ENCODE measurements at places on chromosomes 11 and 22. TPM values are rescaled to one million over a fixed set of nuclear protein-coding genes. Genes with fewer than 3 reads are reported as not detected.

GRCh38 chr11:102610200-102610599 is 14.9 kb downstream of the MMP20 start:
- DNase-seq: no peak

- no peak for DNase-seq
These were observed 64.6 kb downstream of the FLRT1 start for GRCh38 chr11:64100360-64100759.

- DNase-seq: no peak
These were observed 997 bp upstream of the CDHR5 start for GRCh38 chr11:625636-626268.

DNA sequence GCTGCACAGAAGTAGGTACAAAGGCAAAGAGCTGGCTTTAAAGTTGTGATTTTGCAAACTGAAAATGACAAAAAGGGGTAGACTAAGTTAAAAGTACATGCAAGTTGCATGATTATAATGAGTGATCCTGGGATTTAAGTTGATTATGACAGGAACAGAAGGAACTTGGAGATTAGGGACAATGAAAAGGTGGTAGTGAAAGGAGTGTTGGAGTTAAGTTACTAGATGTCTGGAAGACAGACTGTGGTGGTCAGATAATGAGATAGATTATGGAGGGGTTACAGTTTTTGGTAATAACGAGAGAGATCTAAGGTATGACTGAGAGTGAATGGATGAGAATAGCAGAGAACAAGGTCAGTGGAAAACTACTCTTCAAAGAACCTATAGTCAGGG is 7.7 kb upstream of the TMEM9B start:
- DNase-seq: no peak

- no peak for DNase-seq
These were observed 86.7 kb downstream of the C11orf58 start for GRCh38 chr11:16825101-16825500.

- DNase-seq: no peak
These were observed 25.1 kb upstream of the CAVIN3 start for GRCh38 chr11:6345366-6345765.

DNA sequence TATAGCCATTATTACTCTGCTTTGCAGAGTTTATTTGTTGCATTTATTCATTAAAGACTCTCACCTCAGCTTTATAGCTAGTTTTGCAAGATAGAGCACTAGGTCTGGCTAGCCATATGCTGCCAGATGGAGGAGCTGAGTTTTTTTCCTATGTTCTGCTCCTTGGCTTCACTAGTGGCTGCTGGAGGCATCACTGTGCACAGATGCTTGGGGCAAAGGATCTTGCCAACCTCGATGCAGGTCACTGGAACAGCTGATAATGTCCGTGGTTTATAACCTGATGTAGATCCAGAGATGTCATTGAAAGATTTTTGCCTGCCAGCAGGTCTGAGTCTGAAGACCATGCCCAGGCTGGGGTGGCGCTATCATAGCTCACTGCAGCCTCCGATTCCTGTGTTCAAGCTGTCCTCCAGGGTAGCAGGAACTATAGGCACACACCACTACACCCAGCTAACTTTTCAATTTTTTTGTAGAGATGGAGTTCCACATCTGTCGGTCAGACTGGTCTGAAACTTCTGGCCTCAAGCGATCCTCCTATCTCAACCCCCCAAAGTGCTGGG is 63.2 kb downstream of the PACS1 start:
- no peak for DNase-seq

DNA sequence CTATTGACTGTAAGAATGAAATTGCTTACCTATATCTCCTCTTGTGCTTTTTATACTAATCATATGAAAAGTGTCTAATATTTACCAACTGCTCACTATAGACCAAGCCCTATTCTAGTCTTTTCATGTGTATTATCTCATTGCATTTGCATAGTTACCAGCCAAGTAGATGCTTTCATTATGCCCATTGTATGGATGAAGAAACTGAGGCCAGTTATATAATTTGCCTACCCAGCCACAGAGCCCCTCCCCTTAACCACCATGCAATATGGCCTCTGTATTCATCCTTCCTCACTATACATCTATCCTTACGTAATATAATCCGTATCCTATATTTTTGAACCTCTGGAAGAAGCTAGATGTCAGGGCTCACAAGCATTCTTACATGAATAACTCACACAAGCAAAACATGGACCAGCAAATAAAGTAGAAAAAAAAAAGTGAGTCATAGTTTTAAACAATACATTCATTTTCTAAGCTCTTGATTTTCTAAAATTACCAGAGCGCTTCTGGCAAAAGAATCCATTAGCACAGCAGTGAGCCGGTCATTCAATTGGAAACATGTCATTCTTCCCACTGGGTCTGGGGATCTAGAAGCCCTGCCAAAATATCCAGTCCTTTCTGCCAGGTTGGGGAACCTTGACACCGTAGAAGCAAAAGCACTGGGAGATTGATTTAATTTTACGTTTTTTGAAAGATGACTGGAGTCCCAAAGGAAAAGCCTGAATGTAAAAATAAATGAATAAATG is 80.0 kb downstream of the C11orf91 start:
- no peak for DNase-seq

The PNPLA3 gene
- total RNA-seq: 0.13 TPM

DNA sequence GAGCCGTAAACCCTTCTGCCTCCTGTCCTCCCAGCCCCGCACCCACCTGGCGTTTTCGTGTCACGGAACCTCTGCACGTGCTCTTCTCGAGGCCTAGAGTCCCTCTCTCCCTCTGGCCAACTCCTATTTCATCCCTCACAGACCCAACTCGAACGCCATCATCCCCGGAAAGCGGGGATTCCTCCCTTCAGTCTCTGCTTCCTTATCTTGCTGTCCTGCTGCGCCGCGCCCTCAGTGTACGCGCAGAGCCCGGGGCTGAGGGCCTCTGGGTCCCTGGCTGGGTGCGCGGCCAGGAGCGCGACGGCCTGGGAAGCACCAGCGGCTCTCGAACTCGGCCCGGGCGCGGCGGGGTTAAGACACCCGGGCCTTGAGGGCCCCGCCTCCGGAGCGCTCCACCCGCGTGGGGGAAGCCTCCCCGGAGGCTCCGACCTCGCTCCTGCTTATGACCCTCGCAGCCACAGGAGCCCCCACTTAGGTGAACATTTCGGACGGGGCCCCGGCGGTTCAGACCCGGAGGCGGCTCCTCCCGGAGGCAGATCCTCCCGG is 398 bp upstream of the ATG16L2 start:
- DNase-seq: peak; percentile 86

DNA sequence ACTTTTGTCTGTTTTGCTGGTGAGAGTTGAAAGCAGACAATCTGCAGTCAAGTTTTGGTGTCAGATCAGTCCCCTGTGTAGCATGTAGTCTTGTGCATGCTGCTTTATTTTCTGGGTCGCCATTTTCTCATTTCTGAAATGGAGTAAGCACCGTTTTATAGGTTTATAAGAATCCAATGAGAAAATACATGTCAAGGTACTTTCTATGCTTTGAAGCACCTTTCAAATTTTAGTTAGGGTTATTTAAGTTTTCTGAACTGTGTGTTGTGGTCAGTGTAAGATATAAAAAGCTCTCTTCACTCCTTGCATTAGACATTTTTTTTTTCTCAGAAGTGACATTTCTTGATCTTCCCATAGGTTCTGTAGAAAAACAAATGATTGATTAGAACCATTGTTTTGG is 283.2 kb downstream of the ETS1 start:
- no peak for DNase-seq

DNA sequence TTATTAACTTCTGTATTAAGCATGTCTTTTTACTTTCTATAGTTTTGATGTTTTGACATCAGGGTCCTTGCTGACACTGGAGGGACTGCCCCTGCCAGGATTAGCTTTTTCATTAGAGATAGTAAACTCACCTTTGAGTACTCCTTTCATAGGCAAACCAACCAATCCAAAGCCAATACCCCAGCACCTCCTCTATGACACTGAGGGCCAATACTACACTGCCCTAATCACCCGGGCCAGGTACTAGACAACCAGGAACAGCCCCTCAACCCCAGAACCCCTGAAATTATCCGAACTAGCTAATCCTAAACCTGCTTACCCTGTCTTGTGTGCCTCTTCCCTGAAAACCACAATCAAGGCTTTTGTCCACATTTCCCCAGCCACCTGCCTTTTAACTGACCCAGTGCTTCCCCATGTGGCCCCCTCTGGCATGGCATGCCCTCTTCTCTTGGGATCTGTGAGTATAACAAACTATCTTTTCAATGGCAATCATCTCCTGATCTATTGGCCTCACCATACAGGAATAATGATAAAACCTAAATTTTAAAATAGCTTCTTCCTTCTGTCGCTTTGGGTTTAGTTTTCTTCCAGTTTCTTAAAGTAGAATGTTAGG is 31.2 kb downstream of the RAB6A start:
- no peak for DNase-seq

The CCDC116 gene
- 0.15 TPM for total RNA-seq

DNA sequence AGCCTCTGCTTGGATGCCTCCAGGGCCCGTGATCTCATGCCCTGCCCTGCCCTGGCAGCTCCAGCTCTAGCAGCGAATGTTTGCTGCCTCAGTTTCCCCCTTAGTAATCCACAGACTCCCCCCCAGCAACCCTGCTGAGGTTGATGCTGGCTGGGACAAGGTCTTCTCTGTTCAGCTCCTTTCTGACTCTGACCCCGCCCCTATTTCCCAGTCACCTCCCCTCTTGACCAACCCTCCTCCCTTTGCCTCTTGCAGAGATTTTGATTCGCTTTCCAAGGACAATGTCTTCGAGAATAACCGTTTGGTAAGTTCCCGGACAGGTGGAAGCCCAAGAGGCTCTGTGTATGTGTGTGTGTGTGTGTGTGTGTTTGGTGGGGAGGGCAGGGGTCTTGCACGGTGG is 5.6 kb downstream of the MICALL1 start:
- DNase-seq: no peak

DNA sequence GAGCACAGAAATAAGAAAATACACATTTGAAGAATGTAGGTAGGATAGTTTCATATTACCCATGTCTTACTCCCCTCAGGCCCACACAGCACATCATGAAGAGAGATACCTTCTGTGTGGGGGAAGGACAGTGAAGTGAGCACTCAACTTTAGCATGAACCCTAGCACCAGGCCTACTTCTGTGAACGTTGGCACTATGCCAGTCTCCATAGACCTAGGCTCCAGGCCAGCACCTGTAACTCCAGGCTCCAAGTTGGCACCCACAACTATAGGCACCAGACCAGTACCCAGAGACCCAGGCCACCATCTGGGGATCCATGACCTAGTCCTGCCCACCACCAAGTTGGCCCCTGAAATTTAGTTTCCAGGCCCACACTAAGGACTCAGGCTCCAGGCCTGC is 410.9 kb downstream of the INSC start:
- DNase-seq: no peak

The CCDC15 gene
- 0.37 TPM for total RNA-seq

DNA sequence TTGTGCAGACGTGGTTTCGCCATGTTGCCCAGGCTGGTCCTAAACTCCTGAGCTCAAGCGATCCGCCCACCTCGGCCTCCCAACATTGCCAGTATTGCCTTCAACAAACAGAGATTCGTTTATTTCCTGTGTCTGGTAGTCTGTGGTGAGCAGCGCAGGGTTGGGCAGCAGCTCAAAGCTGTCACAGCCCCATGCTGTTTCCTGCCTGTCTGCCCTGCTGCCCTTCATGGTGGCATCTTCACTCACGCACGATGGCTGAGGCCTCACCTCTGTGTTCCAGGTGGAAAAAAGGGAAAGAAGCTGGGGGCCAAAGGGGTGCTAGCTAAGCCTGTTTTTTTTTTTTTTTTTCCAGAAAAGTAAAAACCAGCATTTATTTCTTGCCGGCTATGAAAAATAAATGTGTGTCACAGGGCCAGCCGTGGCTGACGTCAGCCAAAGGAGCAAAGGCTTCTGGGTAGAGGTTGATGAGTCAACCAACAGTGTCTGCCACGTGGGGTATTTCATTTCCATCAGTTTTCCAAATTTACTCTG is 28.8 kb downstream of the TBC1D22A start:
- peak; percentile 48 for DNase-seq

DNA sequence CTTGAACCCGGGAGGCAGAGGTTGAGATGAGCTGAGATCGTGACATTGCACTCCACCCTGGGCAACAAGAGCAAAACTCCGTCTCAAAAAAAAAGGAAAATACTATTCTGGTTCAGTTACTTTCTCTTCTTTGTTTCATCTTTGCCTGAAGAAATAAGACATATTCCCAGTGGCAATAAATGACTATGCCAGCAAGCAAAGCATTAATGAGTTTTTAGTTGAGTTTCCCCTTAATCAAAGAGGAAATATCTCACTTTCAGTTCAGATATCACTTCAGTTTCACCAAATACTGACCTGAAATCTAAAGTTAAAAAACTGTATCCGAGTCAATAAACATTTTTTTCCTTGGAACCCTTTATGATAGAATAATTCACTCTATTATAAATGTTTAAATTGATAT is 10.4 kb downstream of the PISD start:
- no peak for DNase-seq

GRCh38 chr22:19271856-19272535 is 19.5 kb downstream of the CLTCL1 start:
- no peak for DNase-seq

GRCh38 chr11:111796696-111797095 is 30.5 kb upstream of the PPP2R1B start:
- DNase-seq: no peak

DNA sequence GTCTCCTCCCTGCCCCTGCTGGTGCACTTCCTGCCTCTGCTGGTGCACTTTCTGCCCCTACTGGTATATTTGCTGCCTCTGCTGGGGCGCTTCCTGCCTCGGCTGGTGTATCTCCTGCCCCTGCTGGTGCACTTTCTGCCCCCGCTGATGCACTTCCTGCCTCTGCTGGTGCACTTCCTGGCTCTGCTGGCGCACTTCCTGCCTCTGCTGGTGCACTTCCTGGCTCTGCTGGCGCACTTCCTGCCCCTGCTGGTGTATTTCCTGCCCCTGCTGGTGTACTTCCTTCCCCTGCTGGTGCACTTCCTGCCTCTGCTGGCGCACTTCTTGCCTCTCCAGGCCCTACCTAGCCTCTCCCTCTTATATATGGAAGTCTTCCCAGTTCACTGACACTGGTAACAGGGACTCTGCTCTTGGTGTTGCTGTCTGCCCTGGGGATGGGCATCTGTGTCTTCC is 10.1 kb downstream of the MTFP1 start:
- DNase-seq: no peak

- DNase-seq: no peak
These were observed 139.3 kb downstream of the MYO18B start for GRCh38 chr22:25881210-25881755.

GRCh38 chr11:129061492-129062230 is 119.0 kb upstream of the TP53AIP1 start:
- no peak for DNase-seq

DNA sequence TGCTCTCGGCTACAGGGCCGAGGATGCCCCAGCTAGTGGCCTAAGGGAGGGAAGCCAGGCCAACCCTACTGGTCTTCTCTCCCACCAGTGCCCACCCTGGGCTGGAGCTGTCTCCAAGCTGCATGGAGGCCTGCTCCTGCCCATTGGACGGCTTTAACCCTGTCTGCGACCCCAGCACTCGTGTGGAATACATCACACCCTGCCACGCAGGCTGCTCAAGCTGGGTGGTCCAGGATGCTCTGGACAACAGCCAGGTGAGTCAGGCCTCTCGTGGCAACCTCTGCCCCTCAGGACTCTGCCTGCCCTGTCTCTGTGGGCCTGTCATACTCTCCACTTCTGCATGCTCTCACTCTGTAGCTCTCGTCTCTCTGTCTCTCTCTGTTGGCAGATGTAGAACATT is 44.1 kb upstream of the TPBGL start:
- no peak for DNase-seq

GRCh38 chr22:46517255-46517761 is 20.1 kb downstream of the CELSR1 start:
- no peak for DNase-seq

The SERPING1 gene
- 55.8 TPM for total RNA-seq

The LRRC74B gene
- not detected for total RNA-seq

The MMP10 gene
- not detected for total RNA-seq

The SSTR3 gene
- total RNA-seq: not detected

GRCh38 chr11:48008951-48009270 is 28.6 kb downstream of the PTPRJ start:
- no peak for DNase-seq

The OR56A3 gene
- not detected for total RNA-seq
